ENCODE measurements at places on chromosomes 12 and 14.

DNA sequence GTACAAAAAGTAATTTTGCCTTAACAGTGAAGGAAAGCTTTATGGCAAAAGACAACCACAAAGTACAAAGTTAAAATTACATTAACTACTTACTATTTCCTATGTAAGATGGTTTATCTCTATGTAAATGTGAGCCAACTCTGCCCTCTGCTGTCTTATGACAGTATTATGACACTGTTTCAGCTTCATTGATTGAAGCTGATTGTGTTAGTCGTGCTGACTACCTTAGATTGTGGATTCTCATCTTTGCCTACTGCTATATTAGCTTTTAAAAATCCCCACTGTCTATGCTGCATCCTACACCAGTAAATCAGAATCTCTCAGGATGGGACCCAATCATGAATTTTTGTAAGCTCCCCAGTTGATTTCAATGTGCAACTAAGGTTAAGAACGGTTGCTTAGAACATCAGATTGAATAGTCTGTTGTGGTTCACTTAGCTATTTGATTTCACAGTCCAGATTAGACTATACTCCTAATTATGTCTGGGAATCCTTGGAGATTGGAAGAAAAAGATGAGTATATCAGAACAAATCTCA lies 12.2 kb upstream of the SPTB start:
- DNase-seq: no peak

GRCh38 chr14:33186656-33187055 lies 248.0 kb downstream of the NPAS3 start:
- no peak for DNase-seq

DNA sequence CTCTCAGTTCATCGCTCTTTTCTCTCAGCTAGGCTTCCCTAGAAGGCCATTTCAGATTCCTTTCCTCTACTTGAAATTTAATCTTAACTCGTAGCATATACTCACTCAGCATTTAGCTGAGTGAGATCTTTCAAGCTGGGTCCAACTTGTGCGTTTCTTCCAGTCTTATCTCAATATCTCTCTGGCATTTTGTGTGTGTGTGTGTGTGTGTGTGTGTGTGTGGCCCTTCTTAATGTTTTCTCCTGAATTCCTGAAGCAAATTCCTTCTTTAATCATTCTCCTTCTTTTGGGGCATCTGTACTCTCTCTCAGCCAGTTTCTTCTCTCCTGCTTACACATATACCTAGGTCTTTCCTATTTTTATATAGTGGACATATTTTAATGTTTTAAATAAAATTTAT lies 129.1 kb downstream of the KITLG start:
- no peak for DNase-seq

DNA sequence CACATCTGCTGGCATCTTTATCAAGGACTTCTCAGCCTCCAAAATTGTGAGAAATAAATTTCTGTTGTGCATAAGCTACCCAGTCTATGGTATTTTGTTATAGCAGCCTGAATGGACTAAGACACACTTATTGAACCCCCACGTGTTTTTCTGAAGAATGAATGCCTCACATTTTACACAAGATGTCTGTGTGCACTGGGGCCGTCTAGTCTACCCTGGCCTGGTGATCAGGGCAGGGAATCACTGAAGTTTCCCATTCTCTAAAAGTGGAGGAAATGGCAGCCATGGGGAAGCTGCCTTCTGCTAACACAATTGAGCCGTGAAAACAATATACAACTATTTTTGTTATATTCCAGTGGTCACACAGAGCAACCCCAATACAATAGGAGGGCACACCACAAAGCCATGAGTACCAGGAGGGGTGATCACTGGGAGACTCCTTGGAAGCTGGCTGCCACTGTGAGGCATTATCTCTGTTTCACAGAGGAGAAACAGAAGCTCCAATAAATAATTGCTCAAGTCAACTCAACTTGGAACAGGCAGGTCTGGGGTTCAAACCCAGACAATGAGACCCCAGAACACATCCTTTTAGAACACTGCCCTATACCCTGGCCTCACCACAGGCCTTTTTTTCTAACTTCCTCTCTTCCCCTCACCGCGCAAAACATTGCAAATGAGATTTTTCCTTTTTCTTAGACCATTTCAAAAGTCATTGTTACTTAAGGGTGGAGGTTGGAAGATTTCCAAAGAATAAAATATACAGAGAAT lies 18.3 kb upstream of the LTA4H start:
- no peak for DNase-seq

- DNase-seq: no peak
Measured at GRCh38 chr14:62308891-62309290, 546.7 kb downstream of the SNAPC1 start.

DNA sequence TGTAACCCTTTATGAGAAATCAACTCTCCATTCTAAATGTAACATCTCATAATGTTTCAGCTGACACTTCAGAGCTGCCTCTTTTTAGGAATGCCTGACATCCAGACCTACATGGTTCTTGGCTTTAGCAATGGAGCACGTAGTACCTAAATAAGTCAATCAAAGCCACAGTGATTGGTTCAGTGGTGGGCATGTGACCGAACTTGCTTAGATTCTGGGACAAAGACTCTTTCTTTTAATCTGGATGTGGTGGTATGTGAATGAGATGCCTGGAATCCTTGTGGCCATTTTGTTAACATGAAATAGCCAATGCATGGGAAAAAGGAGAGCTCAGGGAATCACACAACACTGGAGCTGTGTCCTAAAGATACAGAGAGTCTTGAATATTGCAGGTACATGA lies 11.8 kb downstream of the GPR65 start:
- DNase-seq: no peak

- no peak for DNase-seq
Measured at GRCh38 chr12:90924406-90924805, 30.6 kb downstream of the CCER1 start.

DNA sequence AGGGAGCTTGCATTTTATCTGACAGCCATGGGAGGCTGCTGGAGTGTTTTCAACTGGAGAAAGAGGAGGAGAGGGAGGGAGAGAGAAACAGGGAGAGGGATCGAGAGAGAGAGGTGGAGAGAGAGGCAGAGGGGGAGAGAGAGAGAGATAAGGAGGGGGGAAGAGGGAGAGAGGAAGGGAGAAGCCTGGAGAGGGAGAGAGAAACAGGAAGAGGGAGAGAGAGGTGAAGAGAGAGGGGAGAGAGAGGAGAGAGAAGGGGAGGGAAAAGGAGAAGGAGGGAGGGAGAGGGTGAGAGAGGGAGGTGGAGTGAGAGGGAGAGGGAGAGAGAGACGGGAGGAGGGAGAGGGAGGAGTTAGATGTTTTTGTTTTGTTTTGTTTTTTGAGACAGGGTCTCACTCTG lies 45.6 kb downstream of the DNAH10 start:
- DNase-seq: no peak

GRCh38 chr12:115648463-115648862 lies 629.0 kb downstream of the MED13L start:
- no peak for DNase-seq

DNA sequence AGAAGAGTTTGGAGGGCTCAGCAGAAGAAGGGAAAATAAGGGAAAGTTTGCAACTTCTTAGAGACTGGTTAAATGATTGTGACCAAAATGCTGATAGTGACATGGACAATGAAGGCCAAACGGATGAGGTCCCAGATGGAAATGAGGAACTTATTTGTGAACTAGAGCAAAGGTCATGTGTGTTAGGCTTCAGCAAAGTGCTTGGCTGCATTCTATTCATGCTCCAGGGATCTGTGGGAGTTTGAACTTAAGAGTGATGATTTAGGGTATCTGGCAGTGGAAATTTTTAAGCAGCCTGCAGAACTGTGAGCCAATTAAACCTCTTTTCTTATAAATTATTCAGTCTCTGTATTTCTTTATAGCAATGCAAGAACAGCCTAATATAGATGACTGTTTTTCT lies 88.9 kb upstream of the ARHGAP5 start:
- no peak for DNase-seq

GRCh38 chr14:63492391-63492790 lies 50.8 kb downstream of the PPP2R5E start:
- DNase-seq: no peak

DNA sequence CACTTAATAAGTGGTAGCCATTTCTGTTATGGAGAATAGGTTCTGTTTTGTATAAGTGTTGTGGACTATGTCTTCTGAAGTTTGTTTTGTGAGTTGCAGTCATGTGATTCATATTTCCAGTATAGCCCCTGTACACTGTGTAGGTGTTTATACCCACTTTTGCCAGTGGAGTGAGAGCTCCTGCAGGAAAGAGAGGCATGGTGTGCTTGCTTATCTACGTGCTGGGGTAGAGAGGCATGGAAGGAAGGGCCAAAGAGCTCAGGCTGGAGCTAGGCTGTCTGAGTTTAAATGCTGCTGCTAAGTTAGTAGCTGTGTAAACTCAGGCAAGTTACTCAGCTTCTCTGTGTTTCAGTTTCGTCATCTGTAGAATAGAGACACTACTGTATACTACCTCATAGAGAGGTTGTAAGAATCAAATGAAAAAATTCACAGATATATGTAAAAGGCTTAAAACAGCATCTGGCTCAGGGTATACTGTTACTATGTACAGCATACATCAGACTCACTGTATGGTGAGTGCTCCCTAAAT lies 88.2 kb upstream of the SLC38A2 start:
- no peak for DNase-seq

GRCh38 chr14:47208434-47208833 lies 467.0 kb downstream of the MDGA2 start:
- DNase-seq: no peak

DNA sequence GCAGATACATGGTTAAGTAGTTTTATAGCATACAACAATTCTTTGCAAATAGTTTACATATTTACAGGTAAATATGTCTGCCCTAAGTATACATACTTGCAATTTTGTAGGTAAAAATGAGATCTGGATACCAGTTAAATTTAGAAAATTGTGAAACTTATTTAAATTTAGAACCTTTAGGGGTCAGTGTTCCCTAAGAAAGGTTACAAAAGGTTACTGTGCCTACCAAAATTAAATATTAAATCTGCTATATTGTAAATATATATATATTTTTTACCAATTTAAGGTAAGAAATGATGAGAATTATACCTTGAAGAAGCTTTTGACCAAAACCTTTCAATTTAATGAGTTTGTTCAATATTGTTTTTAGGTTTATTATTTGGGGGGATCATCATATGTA lies 54.0 kb downstream of the MIPOL1 start:
- DNase-seq: no peak

DNA sequence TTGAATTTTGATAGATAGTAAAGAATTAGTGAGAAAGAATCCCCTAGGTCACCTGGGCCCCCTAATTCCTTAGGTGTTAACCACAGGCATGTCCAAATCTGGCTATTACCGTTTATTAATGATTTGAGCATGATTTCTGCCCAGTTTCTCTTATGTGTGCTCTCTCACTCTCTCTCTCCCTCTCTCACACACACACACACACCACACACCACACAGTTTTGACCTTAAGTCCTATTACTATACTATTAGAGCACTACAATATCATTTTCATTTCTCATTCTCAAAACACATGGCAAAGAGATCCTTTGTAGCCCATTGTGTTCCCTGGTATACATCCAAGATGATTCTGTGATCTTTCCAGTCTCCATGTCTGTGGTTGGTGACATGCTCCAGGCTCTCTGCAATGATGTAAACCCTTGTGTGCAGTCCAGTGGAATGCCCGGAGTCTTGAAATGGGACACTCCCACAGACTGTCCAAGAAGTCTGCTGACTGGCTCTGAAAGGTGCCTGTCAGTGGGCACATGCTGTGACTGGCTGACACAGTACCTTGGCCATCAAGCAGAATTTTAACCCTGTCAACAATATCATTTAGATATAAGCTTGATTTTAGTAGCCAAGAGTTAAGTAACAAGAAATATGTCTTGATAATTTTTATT lies 96.2 kb downstream of the FIGNL2 start:
- DNase-seq: no peak

GRCh38 chr14:77478796-77479195 lies 19.8 kb downstream of the ISM2 start:
- DNase-seq: no peak

DNA sequence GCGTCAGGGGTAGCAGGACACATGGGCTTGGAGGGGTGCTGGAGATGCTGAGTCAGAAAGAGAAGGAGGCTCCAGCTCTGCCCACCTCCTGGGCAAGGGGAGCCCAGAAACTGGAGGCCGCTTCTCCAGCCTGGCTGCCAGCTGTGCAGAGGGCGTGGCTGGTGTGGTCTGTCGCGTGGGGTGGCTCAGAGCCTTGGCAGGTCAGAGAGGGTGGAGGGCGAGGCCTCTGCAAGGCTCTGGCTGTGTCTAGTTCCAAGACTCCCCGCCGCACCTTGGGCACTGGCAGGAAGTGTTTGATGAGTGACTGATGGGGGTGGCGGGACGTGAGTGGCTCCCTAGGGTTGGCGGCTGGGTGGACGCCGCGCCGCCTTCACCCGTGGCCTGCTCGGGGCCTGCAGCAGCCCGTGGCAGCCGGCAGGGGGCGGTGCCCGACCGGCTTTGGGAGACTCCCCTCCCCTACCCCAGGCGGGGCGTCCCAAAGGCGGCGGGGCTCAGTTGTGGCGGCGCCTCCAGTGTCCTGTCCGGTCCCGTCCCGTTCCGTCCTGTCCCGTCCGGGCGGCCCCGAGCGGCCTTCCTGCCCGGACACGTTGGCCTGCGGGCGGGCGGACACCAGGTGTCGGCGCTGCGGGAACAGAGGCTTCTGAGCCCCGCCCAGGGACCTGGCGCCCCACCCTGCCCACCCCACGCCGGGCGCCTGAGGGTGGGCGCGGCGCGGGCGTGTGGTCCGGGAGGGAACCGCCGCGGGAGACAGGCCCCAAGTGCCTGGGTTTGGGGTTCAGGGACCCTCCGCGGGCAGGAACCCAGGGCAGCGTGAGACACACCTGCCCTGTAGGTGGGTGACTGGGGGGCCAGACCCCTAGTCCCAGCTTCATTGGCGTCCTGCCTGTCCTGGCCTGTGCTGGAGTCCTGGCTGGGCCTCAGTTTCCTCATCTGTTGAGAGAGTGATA lies 39.7 kb downstream of the KRT80 start:
- no peak for DNase-seq

DNA sequence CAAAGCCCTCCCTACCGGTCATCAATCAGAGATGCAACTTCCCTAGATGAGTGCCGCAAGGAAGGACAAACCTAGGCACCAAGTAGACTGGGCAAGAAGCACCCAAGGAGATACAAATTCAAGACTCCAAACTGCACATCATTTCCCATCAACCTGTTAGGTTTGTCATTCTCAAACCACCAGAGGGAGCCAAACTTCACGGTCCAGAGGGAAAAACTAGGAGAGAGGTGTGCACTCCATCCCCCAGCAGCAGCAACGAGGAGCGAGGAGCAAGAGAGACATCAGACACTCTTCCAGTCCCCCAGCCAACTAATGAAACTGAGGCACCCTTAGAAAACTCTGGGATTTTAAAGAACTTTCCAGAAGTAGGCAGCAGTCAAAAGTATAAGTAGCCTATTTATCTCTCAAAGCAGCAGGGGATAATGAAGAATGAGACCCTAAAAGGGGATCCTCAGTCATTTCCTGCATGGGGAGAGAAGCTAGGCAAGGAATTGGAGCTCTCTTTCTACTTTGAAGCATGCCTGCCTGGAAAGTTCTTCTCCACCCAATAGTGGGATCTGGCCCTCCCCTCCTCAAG lies 37.0 kb upstream of the NT5DC3 start:
- no peak for DNase-seq
